Adipocyte (in vitro differentiated cells): ENCODE measurements at places on chromosomes 7 and 10.
A peak's percentile ranks its signal among the peaks of the same experiment; 100 is the strongest.

DNA sequence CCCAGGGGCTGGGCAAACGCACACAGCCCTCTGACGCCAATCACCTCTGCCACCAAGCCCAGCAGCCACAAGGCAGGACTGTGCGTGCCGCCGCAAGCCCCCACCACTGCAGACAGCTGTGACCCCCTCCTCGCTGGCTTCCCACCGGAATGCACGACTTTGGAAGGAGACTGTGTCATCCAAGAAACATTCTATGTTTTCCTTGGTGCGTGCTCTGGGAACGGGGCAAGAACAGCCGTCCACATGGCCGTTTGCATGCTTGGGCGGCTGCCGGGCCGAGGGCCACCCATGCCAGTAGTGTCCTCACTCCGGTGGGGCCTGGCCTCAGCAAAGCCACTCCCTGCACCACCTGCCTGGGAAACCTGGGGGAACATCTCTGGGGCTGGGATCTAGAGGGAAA is 17.6 kb upstream of the ELN start:
- no peak for DNase-seq

- DNase-seq = no peak
Measured at GRCh38 chr7:45563401-45563800, 10.8 kb upstream of the ADCY1 start.

- no peak for DNase-seq
Measured at GRCh38 chr7:87082675-87083074, 23.2 kb upstream of the ELAPOR2 start.

GRCh38 chr7:142796501-142797390 is 26.0 kb downstream of the PRSS2 start:
- peak; percentile 36 for DNase-seq

DNA sequence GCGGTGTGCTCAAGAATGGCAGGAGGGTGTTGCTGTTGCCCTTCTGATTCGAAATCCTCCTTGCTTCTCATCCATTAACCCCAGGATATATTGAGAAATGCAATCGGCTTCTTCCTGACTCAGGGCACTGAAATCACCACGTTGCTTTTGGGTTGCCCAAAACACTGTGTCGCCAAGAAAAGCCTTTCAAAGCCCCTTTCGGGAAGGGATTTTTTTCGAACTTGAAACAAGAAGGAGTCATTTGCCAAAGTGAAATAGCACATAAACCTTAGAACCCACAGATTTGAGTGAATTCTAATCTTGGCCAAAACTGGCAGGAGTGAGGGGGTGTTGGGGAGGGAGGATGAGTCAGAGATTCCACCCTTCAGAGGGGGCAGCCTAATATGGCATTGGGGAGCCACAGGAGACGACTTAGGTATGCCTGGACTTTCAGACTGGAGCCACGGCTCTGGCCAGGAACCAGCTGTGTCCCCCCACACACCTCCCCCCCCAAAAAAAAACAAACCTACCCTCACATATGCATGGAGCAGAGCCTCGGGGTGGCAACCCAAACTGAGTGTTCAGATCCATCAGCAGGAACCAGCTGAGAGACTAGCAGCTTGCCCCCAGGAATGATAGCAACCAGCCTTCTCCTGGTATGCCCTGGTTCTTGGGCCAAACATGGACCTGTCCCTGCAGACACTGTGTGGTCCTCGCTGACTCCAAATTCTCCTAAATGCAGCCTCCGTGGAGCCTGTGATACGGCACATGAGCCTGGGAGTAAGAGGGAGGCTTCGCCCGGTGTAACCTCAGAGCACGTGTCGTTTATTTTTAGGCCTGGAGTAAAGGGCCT is 138.4 kb downstream of the FGFR2 start:
- DNase-seq = no peak

DNA sequence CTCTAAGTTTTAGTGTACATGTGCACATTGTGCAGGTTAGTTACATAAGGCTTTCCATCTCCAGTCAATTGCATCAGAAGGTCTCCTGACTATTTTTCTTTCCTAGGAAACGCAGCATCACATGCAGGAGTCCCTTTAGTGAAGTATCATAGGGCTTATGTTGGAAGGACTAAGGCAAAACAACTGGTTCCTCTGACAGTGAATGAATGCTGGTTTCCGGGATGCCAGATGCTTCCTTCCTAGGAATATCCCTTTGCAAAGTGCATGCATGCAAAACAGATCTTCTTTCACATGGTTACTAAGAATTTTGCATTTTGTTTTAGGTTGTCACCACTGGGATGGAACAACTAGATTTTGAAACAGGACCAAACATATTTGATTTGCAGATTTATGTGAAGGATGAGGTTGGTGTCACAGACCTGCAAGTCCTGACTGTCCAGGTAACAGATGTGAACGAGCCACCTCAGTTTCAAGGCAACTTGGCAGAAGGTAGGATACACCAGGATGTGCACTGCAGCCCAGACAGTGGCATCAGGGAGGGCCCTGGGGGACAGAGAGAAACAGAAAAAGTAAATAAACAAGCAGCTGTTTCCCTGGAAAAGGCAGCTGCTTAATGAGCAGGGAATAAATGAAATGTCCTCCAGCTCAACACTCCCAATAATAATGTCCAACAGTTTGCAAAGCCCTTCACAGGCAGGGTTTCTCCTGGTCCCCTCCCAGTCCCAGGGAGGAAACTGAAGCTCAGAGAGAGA is 17.8 kb downstream of the CDHR3 start:
- no peak for DNase-seq

DNA sequence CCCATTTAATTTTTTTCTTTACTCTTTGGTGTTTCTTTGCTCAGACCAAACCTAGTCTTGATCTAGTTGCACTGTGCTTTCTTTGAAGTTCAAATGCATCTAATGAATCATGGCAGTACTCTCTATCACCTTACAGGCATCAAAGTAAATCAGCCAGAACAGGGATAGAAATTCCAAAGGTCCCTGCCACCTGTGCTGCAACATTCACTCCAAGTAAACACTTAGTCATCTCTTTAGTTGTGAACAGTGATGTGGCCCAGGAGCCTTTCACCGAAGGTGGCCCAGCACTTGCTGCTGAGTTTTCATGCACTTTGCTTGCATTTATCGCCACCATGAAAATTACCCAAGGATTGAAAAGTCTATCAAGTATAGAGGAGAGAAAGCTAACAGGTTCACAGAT is 314.1 kb upstream of the ETV1 start:
- DNase-seq = no peak

GRCh38 chr7:102077081-102077480 is 209.6 kb upstream of the SH2B2 start:
- no peak for DNase-seq

GRCh38 chr10:117348236-117348635 is 27.0 kb downstream of the PDZD8 start:
- DNase-seq = no peak

- DNase-seq = no peak
Measured at GRCh38 chr7:118059209-118059608, 124.8 kb upstream of the LSM8 start.

DNA sequence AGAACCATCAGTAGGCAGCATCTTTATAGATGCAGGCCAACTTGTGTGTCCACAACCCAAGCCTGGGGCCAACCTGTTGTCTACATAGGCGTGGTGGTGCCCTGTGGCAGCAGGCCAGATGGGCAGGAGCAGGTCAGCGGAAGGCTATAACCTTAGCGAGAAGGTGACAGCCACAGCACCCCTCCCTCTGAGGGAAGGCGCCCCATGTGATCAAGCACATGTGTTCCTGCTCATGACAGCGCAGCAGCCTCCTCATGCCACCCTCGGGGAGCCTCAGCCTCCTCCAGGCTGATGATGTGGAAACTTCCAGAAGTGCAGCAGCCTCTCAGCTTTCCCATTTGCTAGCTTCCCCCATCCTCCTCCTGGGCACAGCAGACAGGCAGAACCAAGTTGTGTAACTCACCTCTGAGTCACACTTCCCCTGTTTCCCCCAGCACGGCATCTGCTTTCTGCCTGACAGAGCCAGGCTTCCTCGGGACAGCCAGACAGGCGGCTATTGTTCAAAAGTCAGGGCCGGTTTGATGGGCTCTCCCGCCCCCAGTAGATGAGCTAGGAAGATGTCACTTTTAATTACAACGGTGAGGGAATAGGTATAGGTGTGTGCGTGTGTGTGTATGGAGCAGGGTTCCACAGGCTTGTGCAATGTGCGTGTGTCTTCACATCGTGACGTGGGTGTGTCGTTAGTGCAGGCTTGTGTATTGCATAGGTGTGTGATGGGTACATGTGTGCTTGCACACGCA is 312.0 kb upstream of the ZMIZ1 start:
- peak; percentile 98 for DNase-seq
